ENCODE measurements at places on chromosomes 16 and 17. TPM values are rescaled to one million over a fixed set of nuclear protein-coding genes. Genes with fewer than 3 reads are reported as not detected.

TPSG1 gene
- total RNA-seq = not detected

INCA1 gene
- total RNA-seq = 0.69 TPM

CA5A gene
- not detected for total RNA-seq

DOC2B gene
- 33.0 TPM for total RNA-seq

TSPAN10 gene
- total RNA-seq = 0.23 TPM

SOX8 gene
- total RNA-seq = 49.4 TPM

KCNG4 gene
- total RNA-seq = not detected

NACA2 gene
- total RNA-seq = not detected

ACBD4 gene
- 3.5 TPM for total RNA-seq

MYH2 gene
- under 0.01 TPM for total RNA-seq

OTOP3 gene
- total RNA-seq = not detected

RNF222 gene
- total RNA-seq = not detected

CCL16 gene
- total RNA-seq = not detected

Data from diencephalon (tissue), 1 donor.